ENCODE measurements at places on chromosomes 1 and 21. TPM values are rescaled to one million over a fixed set of nuclear protein-coding genes. Genes with fewer than 3 reads are reported as not detected.

The CHRM3 gene
- 0.20 TPM for total RNA-seq

The RIMS3 gene
- 0.64 TPM for total RNA-seq

The LCE2A gene
- not detected for total RNA-seq

- DNase-seq: no peak
Observed at GRCh38 chr1:44078104-44078503, 40.5 kb upstream of the KLF17 start.

GRCh38 chr1:205003358-205004131 lies 39.5 kb upstream of the CNTN2 start:
- no peak for DNase-seq

- no peak for DNase-seq
Observed at GRCh38 chr1:167440776-167441175, 77.6 kb downstream of the CD247 start.

- DNase-seq: no peak
Observed at GRCh38 chr1:41278076-41278475, 36.0 kb upstream of the SCMH1 start.

GRCh38 chr1:17579951-17580939 lies 40.7 kb downstream of the ARHGEF10L start:
- DNase-seq: no peak

- no peak for DNase-seq
Observed at GRCh38 chr1:208058267-208058666, 147.3 kb upstream of the CD34 start.

- DNase-seq: no peak
Observed at GRCh38 chr1:50720457-50721053, 239.5 kb downstream of the FAF1 start.

DNA sequence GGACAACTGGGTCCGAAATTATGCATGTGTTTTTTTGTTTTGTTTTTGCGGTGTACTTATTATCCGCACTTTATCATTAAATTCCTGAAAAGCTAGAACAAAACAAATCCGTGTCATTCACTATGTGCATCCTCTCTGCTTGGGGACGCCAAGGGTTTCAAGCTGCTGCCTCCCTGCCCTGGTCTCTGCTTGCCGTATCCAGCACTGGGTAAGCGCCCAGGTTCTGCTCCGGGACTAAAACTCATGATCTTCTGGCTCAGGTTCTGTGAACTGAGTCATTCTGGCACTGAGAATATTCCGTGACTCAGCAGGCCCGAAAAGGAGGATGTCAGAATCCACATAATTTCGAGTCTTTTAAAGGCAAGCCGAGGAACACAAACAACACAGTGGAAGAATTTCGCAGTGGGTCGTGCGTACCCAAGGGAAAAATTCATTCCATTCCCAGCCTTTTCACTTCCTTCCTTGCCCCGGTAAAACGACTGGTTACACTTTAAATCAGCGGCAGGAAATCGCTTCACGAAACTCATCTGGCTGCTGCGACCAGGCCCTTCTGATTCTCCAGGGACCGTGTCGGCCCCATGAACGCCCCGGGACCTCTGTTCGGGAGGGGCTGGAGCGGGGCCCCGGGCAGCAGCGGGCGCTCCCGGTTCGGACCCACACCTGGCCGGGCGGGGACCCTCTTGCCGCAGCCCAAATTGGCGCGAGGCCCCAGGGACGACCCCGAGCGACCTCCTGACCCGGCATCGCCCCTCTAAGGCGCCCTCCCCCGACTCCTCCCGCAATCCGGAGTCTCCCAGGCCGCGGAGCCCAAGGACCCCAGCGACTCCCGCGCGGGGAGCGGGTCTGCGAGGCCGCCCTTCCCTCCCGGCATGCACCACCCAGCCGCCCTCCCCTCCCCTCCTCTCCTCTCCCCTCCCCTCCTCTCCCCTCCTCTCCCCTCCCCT lies 746 bp upstream of the LAMC1 start:
- DNase-seq: peak; percentile 98

- DNase-seq: peak; percentile 56
Observed at GRCh38 chr1:12433323-12434053, 184.5 kb downstream of the DHRS3 start.

DNA sequence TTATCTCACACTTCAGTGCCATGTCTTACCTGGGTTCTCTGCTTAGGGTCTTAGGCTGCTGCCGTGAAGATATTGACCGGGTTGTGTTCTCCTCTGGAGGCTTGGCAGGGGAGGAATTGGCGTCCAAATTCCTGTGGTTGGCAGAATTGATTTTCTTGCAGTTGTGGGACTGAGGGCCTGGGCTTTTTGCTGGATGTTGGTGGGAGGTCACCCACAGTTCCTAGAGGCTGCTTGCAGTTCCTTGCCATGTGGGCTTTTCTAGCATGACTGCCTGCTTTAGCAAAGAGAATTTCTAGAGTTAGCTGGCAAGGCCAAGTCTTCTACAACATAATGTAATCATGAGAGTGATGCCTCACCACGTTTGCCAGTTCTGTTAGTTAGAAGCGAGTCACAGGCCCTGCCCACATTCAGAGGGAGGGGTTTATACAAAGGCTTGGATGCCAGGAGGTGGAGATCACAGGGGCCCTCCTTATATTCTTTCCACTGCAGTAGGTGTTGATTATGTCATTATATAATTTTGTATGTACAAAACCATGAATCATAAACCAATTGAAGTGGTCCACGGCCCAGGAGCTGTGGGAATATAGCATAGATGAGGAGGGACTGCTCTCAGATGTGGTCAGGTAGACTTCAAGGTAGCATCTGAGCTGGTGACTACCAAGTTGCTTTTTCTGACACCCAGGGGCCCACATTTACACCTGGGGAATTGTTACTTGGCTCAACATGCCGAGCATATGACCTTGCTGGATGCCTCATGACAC lies 6.6 kb downstream of the UBL4B start:
- no peak for DNase-seq

The RGL1 gene
- total RNA-seq: 18.3 TPM

DNA sequence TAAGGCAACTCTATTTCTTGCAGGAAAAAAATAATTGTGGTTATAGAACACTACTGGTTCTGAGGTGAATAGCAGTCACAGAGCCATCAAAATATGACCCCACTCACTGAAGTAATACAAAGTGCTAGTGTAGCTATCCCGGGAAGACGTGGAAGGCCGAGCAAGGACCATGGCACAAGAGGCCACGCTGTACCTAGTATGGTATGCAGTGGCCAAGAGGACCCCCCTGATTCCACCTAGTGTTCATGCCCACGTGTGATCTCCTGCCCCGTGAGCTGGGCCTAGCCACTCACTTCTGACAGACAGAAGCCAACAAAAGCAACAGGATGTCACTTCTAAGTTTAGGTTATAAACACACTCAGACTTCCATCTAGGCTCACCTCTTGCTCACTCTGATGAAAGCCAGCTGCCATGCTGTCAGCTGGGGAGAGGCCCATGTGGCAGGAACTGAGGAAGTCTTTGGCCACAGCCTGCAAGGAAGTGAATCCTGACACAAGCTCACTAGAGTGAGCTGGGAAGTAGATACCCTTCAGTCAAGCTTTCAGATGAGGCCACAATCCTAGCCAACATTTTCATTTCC lies 21.7 kb upstream of the LSS start:
- no peak for DNase-seq

DNA sequence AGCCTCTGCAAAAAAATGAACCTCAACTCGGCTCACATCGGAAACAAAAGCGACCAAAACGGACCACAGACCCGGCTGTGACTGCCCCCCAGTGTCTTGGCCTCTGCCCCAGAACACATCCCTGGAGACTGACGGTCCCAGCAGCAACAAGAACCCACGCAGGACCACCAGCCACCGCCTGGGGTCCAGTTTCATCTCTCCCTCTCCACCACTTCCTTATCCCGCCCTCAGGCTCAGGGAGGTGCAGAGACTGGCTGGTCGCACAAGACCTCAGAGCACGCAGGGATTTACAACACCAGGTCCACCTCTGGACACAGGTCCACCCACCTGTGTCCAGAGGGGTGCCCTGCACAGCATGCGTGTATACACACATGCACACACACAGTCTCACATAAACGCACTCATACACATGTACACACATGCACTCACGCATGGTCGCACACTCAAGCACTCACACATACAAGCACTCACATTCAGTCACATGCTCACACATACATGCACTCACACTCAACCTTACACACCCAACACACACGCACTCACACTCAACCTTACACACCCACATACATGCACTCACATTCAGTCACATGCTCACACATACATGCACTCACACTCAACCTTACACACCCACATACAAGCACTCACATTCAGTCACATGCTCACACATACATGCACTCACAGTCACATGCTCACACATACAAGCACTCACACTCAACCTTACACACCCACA lies 18.6 kb upstream of the TMEM52 start:
- no peak for DNase-seq

- peak; percentile 47 for DNase-seq
Observed at GRCh38 chr1:62800825-62801306, 16.9 kb downstream of the ATG4C start.

DNA sequence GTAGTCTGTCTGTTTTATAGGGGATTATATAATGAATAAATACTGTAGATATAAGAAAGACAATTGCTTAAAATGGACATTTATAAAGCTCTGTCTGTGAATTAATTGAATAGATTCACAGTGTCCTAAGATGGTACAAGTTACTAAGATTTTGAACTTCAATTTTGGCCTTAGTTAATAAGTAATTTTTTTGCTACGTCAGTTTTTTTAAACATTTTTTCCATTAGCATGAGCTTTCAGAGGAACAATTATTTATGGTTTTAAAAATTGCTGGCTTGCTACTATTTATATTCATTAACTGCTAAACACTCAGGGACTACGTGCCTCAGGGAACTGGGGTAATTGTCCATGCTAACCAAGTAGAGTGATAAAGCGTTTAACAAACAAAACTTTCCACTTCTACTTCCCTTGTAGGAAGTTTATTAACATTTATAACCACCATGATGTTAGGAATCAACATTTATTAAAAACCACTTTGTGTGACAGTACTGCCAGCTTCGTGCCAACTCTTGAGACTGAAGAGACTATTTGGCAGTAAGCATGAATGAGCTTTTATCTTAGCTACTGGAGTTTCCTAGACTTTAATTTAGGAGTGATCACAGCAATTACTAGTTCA lies 65.4 kb upstream of the PTGS2 start:
- peak; percentile 70 for DNase-seq

Data from M059J (cell line).